ENCODE measurements at places on chromosomes 6 and 20.
A peak's percentile ranks its signal among the peaks of the same experiment; 100 is the strongest.

DNA sequence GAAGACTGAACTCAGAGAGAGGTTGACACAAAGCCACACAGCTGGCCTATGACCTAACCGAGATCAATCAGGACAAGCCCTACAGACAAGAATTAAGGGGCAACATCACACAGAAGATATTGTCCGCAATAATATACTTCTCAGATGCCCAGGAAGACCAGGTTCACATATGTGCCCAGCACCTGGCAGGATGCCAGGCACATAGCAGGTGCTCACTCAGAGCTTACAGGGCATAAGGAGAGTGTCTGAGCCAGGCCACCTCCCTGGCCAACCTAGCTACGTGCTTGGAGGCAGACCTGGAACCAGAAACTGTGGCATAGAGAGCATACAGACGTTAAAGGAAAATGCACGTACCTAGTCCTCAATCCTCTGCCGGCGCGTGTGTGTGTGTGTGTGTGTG is 87.0 kb upstream of the LRFN2 start:
- no peak for DNase-seq

DNA sequence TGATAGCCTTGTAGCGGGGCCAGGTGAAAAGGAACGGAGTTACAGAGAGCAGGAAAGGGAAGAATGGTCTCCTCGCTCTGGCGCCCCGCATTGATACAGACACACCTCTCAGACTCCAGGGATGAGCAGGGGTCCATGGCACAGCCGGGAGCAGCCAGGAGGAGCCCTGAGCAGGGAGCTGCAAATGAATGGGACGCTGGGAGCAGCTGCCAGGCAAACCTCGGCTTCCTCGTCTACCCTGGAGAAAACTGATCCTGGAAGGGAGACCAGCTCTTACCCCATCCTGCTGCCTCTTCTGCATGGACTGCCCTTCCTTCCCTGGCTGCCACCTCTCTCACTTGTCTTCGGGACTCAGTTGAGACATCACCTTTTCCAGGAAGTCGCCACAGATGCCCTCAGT is 97.3 kb upstream of the MAFB start:
- no peak for DNase-seq

- DNase-seq, result peak; percentile 3
These were observed 113.1 kb downstream of the C6orf58 start for GRCh38 chr6:127690092-127690491.

DNA sequence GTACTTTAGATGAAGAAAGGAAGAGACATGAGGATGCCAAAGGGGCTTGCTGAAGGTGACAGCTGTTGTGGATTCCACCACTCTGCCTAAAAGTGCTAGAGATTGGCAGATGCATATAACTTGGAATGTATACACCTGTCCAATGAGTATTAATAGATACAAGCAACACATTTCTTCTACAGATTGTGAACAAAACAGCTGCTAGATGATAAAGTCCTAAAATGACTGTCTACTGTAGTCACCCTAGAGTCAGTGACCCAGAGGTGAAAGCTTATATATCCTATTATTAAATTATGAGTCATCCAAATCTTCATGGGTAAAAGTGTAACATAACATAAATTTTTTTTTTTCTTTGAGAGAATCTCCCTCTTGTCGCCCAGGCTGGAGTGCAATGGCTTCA is 5.2 kb downstream of the RNF217 start:
- no peak for DNase-seq

DNA sequence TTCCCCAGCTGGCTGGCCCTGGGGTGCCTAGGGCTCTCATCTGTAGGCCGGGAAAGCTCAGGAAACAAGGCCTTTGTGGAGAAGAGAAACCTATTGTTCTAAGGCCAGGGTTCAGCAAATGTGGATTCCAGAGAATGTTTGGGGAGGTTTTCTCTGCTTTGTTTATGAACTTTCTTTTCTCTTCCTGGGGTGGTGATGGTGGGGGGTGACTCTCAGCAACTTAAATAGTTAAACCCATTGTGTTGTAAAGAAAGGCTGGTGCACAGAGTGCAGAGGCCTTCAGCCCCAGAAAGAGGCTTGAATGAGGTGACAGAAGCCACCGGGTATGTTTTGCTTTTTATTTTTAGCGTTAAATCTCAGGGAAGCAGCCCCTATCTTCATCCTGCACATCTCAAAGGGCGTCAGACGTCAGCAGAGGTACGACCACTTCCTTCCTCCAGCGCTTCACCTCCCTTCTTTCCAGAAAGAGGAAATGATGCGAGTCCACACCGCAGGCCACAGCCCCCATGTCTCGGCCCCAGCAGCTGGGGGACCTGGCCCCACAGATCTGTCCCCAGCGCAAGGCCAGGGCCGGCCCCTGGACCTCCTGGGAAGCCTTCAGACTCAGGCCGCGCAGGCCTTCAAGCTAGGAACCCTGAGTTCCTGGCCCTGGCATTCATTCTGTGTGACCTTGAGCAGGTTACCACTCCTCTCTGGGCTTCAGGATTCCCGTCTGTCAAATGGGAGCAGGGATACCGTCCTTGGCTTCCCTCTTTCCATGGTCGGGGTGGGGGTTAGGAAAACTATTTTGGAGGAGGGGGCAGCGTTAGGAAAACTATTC is 605 bp upstream of the PPP1R16B start:
- DNase-seq, result no peak

DNA sequence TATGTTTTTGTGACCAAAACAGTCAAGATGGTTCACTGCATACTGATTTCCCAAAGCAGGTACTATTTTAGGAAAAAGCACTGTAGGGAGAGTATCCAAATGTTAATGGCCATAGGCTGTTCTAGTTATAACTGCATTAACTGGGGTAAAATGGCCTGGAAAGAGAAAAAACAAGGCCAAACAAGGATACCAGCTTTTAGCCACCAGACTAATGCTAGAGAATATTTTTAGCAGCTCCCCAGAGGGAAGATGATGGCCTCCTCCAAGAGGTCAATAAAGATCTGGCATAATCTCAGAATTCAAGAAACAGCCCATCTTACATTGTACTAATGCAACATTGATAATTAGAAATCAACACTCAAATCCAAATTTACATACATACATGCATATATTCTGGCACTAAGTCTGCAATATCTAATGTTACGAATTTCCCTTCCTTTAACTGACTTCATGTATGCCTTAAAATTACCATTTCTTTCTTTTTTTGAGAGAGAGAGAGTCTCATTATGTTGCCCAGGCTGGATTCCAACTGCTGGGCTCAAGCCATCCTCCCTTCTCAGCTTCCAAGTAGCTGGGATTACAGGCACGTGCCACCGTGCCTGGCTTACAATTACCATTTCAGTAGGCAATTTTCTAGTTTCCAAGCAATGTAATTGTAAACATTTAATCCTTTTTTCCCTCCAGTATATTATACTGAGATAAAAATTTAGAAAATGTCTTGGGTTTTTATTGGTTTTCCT is 9.3 kb downstream of the COX7A2 start:
- no peak for DNase-seq

GRCh38 chr20:445514-446336 is 16.6 kb downstream of the TBC1D20 start:
- DNase-seq, result no peak

DNA sequence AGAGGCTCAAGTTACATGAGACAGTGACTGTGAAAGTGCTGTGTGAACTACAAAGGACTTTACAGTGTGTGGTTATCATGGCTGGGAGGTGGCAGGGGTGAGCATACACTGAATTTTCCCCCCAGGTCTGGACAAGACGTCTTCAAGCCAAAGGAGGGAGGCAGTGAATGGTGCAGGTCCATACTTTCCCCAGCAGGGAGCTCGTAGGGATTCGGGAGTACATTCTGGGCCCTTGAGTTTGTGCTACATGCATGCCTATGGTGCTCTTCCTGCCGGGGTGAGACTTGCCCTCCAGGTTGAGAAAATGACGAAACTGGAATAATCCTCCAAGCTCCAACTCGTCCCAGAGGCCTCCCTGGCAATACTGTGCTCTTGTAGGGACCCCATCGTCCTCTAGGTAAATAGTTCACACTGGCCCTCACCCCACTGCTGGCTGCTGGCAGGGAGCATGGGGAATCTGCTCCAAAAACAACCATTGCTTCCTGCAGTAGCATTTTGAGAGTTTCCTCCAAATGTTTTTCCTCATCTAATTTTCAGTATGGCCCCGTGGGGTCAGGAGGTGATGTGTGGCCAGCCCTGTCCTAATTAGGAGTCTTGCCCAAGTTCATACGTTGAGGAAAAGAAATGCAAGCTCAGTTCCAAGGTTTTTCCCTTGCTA is 57.6 kb downstream of the ZNF831 start:
- no peak for DNase-seq

DNA sequence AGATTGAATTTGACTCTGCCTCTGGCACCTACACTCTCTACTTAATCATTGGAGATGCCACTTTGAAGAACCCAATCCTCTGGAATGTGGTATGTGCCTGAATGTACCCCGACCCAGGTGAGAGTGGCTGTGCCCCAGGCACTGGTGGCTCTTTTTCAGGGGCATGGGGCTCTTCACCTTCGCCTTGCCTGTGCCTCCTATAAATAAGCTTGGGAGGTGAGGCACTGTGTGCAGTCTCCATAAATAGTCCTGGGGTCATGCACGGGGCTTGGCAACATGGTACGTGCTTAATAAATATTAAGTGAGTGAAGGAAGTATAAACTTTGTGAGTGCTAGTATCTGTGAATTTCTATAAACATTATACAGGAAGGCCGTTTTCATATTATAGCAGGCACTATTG is 33.0 kb downstream of the GHRH start:
- DNase-seq, result no peak

GRCh38 chr20:58584881-58585752 is 66.0 kb upstream of the STX16 start:
- peak; percentile 45 for DNase-seq

GRCh38 chr6:6918216-6918983 is 189.4 kb upstream of the RREB1 start:
- peak; percentile 42 for DNase-seq

GRCh38 chr6:44651604-44652003 is 264.1 kb downstream of the CDC5L start:
- DNase-seq, result no peak

- DNase-seq, result no peak
These were observed 17.7 kb downstream of the SNX9 start for GRCh38 chr6:157840776-157841175.

DNA sequence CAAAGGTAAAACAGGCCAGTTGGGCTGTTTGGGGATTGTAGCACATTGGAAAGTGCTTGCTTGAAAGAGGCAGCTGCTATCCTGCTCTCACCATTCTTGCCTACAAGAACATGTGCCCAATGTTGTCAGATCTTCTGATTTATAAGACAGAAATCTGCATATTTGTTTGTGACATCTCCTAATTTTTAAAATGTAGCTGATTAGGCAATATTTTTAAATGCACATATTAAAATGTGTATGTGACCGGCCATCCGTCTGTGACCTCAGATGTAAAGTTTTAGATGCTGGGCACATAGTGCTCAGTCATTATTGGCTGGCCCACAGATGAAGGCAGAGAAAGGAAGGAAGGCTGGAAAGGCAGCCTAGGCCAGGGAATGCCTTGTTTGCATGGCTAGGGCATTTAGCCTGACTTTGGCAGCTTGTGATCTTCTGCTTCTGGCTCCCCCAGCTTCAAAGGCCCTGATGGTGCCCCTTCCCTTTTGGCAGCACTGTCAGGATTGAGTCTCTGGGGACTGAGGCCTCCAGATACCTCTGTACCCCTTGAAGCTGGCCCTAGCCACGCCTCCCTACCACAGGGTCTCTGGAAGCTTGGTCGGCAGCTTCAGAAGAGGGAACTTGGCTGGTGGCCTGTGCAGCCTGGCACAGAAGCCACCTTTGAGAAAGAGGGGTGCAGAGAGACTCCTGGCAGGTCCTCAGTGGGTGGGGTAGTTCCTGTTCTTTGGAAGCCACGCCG is 6.4 kb downstream of the SNPH start:
- DNase-seq, result no peak

DNA sequence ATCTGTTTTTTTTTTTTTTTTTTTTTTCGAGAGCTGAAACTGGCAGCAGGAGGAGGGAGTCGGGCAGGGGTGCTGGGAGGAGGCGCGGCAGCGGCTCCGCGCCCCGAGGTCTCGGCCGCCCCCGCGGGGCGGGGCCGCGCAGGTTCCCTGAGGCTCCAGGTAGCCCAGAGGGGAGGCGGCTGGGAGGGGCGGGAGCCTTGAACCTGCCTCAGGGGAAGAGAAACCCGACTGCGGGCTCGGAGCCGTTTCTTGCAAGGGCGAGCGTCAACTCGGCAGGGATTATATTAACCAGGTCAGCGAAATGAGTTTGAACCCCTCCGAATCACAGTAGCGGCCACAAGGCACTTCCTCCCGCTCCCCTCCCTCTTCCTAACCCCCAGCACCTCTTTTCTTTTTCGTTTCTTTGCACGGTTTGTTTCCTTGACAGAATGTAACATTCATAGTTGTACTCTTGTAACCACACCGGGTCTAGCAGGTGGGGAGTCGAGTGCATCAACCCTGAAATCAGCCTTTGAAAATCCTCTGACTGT is 2.0 kb downstream of the MYB start:
- no peak for DNase-seq

- DNase-seq, result peak; percentile 32
These were observed 143.2 kb downstream of the SLC16A10 start for GRCh38 chr6:111230351-111231089.

- DNase-seq, result no peak
These were observed 187.0 kb downstream of the CLVS2 start for GRCh38 chr6:123182998-123183397.

- DNase-seq, result no peak
These were observed 89.9 kb upstream of the ASF1A start for GRCh38 chr6:118804091-118804490.

DNA sequence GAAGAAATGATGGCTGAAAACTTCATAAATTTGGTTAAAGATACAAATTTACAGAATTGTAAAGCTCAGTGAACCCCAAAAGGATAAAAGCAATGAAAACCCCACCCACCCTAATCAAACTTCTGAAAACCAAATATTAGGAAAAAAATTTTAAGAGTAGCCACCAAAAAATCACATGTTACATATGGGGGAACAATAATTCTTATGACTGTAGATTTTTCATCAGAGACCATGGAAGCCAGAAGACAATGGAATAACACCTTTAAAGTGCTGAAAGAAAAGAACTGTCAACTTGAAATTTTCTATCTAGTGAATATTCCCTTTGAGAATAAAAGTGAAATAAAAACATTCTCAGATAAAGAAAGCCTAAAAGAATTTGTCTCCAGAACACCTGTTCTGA is 24.4 kb downstream of the PROCR start:
- DNase-seq, result no peak

GRCh38 chr6:17202526-17202925 is 78.6 kb upstream of the RBM24 start:
- DNase-seq, result no peak

Measured in H4 (cell line).